ENCODE measurements at places on chromosomes 5 and 9.

DNA sequence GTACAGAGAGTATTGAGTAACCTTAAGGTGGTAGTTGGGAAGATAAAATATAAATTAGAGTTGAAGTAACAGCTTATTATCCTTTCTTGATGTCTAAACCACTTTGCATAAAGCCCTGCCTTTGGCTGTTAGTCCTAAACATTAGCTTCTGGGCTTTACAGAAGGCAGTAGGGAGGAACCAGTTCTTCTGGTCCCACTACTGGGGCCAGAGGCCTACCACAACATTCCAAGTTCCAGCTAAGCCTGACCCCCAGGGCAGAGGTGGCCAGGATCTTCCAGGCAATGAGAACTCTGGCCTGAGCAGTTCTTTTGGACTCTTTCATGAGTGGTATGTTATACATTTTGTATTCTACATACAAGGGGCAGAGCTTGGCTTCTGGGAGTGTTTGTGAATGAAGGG is 26.1 kb downstream of the DNAI1 start:
- DNase-seq, result no peak

- DNase-seq, result no peak
These were observed 89.2 kb downstream of the DMRTA1 start for GRCh38 chr9:22535780-22536179.

- no peak for DNase-seq
These were observed 7.2 kb downstream of the ENTPD8 start for GRCh38 chr9:137433916-137434431.

DNA sequence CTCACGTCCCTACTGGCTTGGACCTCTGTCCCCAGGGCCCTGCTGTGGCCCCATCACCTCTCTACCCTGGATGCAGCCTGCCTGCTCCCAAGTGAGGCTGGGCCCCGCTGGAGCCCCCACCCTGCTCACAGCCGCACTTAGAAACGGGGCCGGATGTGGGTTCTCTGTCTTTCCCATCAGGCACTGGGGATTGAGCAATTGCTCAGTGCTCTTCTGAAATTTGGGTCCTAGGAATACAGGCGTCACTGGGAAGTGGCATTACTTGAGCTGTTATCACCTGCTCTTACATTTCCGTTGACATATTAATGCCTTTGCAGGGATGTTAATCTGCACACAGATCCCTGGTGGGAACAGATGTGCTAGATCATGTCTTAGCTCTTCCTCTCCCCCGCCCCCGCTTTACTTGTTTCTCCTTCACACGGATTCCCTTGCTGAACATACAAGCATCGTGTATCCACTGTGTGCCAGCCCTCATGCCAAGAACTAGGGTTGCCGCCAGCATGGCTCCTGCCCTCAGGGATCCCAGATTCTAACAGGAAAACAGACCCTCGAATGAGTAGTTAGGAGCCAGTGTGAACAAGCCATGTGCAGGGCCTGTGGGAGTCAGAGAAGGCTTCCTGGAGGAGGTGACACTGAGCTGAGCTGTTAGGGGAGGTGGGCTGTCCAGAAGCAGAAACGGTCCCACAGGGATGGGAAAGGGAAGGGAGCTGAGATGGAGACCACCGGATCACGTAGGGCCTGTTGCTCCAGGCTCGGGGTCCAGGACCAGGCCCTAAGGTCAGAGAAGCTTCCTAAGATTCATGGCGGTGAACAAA is 65.1 kb downstream of the NEK6 start:
- DNase-seq, result no peak

DNA sequence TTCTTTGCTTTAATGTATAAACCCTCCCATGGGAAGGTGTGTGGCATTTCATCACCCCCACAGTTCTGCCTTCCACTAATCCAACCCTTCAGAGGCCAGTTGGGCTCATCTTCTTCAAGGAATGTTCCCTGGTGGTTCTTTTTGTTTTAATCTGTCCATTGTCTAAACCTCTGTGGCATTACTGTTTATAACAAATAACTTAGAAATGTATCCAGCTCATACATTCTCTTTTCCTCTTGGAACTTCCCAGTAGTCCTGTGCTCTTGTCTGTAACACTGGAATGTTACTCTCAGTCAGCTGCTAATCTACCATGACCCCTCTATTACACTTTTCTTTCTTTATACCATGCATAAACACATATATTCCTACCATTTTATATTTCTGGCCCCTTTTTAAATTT is 213.5 kb upstream of the TARS1 start:
- no peak for DNase-seq

GRCh38 chr5:52798938-52799337 is 11.2 kb downstream of the ITGA1 start:
- no peak for DNase-seq

GRCh38 chr9:121253162-121253561 is 14.8 kb upstream of the GSN start:
- DNase-seq, result no peak

- DNase-seq, result no peak
These were observed 11.1 kb upstream of the NEUROG1 start for GRCh38 chr5:135546912-135547311.

DNA sequence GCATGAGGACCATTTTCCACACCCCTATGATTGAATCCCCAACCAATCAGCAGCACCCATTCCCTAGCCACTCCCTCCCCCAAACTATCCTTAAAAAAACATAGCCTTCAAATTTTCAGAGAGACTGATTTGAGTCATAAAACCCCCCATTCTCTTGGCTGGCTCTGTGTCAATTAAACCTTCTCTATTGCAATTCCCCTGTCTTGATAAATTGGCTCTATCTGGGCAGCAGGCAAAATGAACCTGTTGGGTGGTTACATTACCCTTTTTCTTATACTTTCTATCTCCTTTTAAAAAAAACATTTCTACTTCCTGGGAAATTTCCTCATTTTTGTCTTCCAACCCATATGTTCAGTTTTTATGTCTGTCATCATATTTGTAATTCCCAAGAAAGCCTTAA is 220.2 kb downstream of the PDZD2 start:
- no peak for DNase-seq

- DNase-seq, result no peak
These were observed 151.8 kb upstream of the MSX2 start for GRCh38 chr5:174572591-174572990.

DNA sequence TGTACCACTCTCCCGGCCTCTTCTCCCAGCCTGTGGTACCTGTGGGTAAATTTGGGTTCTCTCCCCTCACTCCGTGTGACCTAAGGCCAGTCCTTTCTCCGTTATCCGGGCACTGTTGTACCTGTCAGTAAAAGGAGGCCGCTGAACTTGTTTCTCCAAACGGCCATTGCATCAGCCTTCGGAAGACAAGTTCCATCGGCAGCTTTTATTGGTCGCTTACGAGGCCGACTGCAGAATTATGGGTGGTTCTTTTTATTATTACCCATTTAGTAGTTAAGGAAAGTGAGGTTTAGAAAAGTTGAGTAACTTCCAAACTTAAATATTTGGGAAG is 558 bp downstream of the GRPEL2 start:
- DNase-seq, result no peak

- DNase-seq, result no peak
These were observed 37.8 kb downstream of the SLC46A2 start for GRCh38 chr9:112852741-112853504.

Data from activated CD8-positive, alpha-beta memory T cell treated with anti-CD3 and anti-CD28 coated beads for 24 hours (primary cell).